GM23338 (cell line): ENCODE measurements at places on chromosomes 2 and 18.

DNA sequence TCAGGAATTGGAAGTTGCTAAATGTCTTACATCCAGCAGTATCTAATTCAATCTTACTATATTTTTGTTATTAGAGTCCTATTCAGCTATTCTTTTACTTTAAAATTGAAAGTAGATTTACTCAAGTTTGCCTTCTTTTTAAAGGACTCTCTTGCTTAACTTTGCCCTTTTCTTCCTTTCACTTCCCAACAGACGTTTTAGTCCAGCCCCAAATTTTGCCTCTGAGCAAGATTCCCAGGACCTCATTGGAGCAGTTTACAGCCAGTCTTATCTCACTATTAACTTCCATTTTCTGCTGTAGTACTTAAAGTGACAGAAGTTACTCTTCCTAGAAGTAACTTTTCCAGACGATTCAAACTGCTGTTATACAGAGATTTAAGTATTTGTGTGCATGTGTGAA lies 1.7 kb upstream of the PRKD3 start:
- no peak for DNase-seq

GRCh38 chr18:56238576-56238975 lies 399.8 kb downstream of the TXNL1 start:
- peak; percentile 14 for DNase-seq

- no peak for DNase-seq
Observed at GRCh38 chr18:3305354-3305762, 43.4 kb downstream of the MYL12B start.

GRCh38 chr2:242060212-242060835 lies 190.8 kb downstream of the RTP5 start:
- no peak for DNase-seq

GRCh38 chr2:169065422-169065821 lies 3.9 kb upstream of the DHRS9 start:
- no peak for DNase-seq

DNA sequence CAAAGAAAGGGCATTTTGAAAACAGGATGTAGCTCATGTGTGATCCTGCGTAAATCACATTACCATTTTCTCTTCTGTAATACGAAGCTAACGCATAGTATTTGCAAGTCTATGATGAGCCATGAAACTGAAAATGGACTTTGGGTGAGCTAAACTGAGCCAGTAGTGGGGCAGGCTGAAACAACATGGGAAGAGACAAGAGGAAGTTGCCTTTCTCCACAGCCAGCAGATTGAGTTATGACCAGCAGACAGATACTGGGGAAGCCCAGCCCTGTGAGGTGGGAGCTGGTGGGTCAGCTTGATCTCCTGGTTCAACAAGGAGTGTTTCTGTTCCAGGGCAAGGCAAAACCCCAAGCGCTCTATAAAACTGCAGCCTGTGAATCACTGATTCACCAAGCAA lies 11.8 kb downstream of the CYRIA start:
- no peak for DNase-seq

- DNase-seq = no peak
Observed at GRCh38 chr2:217851191-217852020, 151.4 kb downstream of the TNS1 start.

DNA sequence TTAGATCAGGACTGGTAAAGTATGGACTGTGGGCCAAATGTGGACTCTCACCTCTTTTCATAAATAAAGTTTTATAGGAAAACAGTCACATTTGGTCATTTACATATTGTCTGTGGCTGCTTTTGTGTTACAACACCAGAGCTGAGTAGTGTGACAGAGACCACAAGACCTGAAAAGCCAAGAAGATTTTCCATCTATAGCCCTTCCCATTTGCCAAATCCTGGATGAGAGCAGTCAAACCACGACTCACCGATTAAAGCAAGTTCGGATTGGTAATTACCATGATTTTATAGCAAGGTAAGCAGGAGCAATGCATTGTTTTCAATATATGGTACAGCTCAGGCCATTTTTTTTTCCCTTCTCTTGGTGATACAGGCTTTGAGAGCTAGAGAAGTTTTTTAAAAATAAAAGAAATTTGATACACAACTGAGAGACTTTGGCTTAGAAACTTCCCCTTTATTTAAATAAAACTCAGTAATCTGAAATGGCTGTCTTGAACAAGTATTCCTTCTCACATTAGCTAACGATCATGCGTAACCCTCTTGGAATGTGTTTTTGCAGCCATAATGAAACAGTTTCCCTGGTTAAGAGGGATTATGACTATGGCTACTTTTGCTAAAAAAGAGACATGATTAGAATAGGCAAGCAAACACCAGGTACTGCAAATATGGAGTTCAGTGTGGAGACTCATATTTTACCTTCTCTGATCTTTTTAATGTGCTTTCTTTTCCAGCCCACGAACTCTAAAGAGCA lies 9.5 kb upstream of the MALL start:
- no peak for DNase-seq

DNA sequence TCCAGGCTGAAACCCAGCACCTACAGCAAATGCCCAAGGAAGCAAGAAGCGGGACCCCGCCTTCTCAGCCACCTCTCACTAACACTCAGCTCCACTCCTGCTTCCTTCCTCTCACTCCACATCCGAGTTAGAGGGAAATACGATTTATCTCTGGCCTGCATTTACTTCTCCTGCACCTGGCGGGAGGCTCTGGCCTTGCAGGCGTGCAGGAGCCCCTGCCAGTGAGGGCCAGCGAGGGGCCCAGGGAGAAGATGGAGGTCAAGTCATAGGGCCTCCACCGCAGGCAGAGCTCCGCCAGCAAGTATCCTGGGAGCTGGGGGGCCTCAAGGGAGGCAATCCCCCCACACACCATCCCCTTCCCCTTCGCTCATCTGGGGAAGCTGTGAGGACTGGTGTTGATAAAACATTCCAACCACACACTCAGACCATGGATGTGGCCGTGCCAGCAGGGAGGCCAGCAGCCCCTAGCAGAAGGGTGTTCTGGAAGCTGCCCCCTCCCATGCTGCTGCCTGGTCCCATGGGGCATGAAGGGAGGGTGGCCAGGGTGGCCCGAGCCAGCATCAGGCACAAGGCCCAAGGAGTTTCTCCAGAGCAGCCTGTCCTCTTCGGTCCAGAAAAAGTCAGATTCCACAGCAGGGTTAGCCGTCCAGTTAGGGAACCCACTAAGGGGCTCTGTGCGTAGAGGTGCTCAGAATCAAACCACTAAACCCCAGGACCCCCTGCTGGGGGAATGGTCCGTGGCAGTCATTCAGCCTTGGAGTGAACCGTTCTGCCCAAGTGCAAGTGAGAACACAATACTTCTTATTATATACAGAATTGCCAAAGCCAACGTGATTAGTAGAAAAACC lies 91.2 kb downstream of the HDAC4 start:
- DNase-seq = no peak

GRCh38 chr2:42960002-42960841 lies 167.8 kb upstream of the HAAO start:
- no peak for DNase-seq

- no peak for DNase-seq
Observed at GRCh38 chr2:136207030-136207623, 89.2 kb upstream of the CXCR4 start.

GRCh38 chr2:221501210-221501882 lies 70.8 kb downstream of the EPHA4 start:
- no peak for DNase-seq

DNA sequence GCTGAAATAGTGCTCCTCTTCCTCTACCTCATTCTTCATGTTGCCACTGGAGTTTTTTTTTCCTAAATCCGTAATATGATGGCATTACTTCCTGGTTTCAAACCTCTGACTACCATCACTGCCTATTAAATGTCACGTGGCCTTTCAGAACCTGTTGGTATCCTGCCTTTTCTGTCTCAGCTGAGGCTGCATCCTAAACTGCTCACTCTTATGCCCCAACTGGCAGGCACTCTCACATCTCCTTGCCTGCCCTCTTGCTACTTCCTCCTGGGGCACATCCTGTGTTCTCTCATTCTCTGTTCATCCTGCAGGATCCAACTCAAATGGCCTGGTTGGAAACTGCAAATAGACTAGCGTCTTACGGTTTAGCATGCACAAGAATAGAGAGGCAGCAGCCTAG lies 468.1 kb upstream of the FANCL start:
- DNase-seq = no peak

- no peak for DNase-seq
Observed at GRCh38 chr2:40480073-40480472, 28.2 kb upstream of the SLC8A1 start.

GRCh38 chr2:205763708-205764211 lies 81.5 kb downstream of the NRP2 start:
- peak; percentile 92 for DNase-seq

- peak; percentile 69 for DNase-seq
Observed at GRCh38 chr2:46335391-46336282, 38.4 kb downstream of the EPAS1 start.

DNA sequence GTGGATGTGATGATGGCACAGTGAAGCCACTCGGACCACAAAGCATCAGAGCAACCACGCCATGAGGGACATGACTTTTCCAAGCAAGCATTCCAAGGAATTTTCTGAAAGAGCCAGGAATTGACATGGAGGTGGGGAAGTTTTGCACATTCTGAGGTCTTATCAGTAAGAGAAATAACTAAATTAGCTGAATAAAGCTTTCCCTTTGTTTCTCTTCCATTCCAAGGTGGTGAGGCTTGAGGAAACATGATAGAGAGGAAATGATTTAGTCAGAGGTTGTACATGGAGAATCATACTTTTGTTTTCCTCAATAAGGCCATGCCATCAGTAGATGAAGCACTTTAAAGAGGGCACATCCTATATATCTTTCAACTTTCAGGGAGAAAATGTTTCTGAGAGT lies 115.7 kb upstream of the MMADHC start:
- DNase-seq = no peak

GRCh38 chr2:42828487-42829425 lies 36.4 kb upstream of the HAAO start:
- peak; percentile 91 for DNase-seq

DNA sequence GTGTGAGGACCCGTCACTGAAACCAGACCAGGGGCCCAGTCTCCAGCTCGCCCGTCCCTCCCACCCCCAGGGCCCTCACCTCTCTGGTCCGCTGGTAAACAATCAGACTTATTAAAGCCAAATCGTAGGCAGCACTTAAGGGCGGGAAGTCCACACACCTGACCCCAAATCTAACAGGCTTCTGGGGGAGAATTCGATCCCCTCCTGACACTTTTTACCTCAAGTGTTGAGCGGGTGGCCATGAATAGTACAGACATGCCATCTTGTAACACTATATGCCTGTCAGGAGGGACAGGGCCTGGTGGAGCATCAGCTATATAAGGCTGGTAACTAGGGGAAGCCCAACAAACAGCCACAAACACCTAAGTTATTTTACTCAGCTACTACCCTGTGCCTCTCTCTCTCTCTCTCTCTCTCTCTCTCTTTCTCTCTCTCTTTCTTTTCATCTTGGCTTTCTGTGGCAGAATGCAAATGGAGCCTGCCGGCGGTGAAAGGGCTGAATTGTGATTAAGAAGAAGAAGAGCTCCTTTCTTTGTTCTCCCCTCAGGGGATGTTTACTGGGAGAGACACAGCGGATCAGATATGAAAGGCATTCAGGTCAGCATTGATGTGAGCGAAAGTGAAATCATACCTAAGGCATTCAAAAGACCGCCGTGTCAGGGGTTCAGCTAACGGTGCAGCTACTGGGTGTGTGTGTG lies 9.5 kb downstream of the ZEB2 start:
- peak; percentile 92 for DNase-seq

- DNase-seq = no peak
Observed at GRCh38 chr18:38481576-38481975, 916.0 kb upstream of the CELF4 start.

DNA sequence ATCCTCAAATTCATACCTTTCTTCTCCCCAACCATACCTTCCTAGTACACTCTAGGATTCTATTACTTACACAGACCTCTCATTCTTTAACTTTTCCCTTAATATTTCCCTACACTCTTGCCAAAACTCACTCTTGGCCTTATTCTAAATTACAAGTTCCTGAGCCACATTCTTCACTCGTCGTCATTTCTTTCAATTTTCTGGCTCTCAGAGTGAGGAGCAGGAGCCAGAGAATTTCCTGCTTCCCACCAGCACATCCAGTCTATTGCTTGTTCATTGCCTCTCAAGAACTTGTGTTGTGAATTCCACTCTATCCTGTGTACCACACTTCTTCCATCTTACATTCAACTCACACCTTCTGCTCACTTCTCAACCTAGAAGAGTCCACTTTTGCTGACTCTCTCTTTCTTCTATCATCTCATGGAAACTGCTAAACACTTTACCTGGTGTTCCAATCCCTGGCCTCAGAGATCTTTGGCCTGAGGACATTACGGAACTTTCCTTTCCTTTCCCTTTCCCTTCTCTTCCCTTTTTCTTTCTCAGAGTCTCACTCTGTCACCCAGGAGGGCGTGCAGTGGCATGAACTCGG lies 171.6 kb downstream of the PLCL1 start:
- no peak for DNase-seq

DNA sequence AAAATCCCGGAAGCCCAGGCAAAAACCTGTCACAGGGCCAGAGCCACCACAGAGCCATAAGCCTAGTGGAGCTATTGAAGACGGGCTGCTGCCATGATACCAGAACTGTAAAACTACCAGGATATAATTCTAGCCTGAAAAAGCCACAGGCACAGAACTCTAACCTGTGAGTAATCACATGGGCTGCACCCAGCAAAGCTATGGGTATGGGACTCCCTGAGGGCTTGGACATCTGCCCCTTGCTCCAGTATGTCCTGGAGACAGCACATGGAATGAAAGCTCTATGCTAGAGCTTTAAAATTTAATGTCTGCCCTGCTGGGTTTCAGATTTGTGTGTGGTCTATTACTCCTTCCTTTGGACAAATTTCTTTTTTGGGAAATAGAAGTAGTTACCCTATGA lies 2183.6 kb upstream of the CELF4 start:
- no peak for DNase-seq

DNA sequence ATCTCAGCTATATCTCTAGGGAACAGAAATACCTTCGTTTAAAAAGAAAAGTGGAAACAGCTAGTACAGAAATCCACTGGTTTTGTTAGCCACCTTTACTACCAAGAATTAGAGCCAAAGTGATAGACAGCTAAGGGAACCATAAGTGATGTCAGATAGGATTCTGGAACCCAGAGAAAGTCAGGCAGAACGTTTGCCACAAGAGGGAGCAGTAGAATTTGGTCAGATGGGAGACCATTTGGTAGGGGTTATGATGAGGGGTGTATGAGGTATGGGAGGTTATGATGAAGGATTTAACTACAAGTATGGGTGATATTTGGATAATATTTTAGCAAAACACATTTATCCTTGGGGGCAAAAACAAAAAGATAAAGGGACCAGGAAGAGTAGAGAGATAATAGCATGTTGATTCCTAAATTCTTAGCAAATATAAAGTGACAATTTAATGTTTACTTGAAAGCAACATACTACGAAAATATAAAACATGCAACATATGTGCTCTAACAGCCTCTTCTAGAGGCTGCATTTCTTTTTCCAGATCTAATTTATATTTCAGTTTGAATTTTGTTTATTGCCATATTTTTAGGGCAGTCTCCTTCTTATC lies 3.3 kb downstream of the SLC8A1 start:
- peak; percentile 77 for DNase-seq

- DNase-seq = no peak
Observed at GRCh38 chr2:112160283-112161250, 22.4 kb downstream of the FBLN7 start.

GRCh38 chr2:219484343-219485200 lies 14.1 kb upstream of the GMPPA start:
- peak; percentile 75 for DNase-seq

- DNase-seq = no peak
Observed at GRCh38 chr2:189515264-189515663, 65.3 kb downstream of the SLC40A1 start.
